ENCODE measurements at places on chromosomes 13 and 19.

- no peak for DNase-seq
Measured at GRCh38 chr13:65497265-65497664, 1732.9 kb downstream of the PCDH9 start.

DNA sequence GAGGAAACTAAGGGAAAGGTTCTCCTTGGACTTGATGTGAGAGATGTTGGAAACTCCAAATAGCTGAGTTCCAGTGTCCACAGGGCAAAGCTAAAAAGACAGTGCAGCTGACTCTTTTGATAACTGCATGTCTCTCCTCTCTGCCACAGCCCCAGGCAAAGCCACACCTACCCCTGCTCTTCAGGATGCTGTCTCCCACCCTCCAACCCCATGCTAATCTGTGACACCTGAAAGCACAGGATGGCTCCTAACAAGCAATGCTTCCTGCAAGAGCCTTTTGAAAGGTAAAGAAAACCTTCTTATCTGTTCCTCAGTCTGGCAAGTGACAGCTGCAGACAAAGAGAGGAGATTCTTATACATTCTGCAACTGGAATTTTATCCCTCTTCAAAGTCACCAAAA is 14.5 kb downstream of the SLC46A3 start:
- DNase-seq = no peak

GRCh38 chr19:13102666-13103580 is at the start of gene LYL1:
TSS of gene LYL1 (minus strand) at chr19:13102858. CDS start at chr19:13101171, 1,687 bp downstream.
- peak; percentile 66 for DNase-seq

DNA sequence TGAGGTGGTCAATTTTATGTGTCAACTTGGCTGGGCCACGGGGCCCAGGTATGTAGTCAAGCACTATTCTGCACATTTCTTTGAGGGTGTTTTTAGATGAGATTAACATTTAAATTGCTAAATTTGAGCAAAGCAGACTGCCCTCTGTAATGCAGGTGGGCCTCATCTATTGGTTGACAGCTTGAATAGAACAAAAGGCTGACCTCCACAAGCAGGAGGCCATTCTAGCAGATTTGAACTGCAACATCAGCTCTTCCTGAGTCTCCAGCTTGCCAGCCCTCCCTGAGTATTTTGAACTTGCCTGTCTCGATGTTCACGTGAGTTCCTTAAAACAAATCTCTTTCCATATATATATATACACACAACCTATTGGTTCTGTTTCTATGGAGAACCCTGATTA is 134.8 kb downstream of the DCLK1 start:
- no peak for DNase-seq

- no peak for DNase-seq
Measured at GRCh38 chr19:48186015-48186414, 15.5 kb downstream of the ZSWIM9 start.

GRCh38 chr13:43431841-43432240 is 354.9 kb downstream of the ENOX1 start:
- DNase-seq = no peak

- peak; percentile 38 for DNase-seq
Measured at GRCh38 chr13:101258071-101258470, 158.2 kb downstream of the NALCN start.

DNA sequence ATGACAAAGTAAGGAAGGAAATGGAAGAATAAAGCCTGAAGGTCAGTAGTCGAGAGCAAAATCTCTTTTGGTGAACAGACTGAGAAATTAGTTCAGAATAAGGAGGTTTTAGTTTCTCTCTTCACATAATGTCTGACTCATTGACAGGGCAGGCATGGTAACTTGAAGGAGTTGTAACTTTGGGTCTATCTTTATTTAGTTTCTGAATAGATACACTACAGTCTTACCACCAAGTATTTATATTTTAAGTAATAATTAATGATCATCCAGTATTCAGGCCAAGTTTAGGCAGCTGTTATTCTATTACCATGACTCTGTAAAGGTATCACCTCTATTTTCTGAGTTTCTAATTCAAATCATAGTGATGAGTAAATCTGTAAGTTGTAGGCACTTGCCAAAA is 219.9 kb downstream of the SPRY2 start:
- no peak for DNase-seq

DNA sequence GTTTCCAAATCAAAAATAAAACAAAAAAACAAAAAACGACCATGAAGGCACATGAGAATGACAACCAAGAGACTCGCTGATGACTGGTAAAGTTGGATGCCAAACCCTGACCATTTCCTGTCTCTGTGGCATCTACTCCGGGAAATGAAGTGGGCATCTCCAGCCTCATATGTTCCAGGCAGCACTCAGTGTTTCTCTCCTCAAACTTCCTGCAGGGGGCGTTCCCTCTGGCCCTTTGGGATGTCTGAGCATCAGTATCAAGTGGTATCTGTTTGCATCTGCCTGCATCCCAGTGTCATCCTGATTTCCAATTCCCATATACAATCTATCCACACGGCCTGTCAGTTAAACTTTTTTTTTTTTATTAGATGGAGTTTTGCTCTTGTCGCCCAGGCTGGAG is 9.8 kb upstream of the SIGLEC12 start:
- no peak for DNase-seq

GRCh38 chr13:51614350-51614786 is 30.1 kb downstream of the WDFY2 start:
- DNase-seq = no peak

GRCh38 chr13:76446191-76446590 is 440.0 kb downstream of the KCTD12 start:
- DNase-seq = no peak

- DNase-seq = no peak
Measured at GRCh38 chr19:53621885-53622740, 9.7 kb upstream of the DPRX start.

DNA sequence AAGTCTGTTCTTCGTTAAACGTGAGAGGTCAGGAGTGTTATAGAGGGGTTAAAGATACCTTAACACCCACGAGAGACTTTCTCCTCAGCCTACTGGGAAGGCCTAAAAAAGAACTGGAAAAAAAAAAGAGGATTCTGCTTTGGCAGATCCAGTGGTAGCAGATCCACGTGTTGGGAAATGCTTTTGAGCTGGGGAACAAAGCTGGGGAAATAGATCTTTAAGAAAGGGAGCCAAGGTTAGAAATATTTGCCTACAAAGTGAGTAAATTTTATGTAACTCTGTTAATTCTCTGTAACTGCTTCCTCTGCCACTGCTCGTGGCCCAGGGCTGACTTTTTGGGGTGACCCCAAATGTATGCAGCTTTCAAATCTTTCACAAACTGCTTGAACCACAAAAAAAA is 11.7 kb downstream of the RFX2 start:
- no peak for DNase-seq

- DNase-seq = no peak
Measured at GRCh38 chr13:45432737-45433380, 14.7 kb upstream of the SLC25A30 start.

DNA sequence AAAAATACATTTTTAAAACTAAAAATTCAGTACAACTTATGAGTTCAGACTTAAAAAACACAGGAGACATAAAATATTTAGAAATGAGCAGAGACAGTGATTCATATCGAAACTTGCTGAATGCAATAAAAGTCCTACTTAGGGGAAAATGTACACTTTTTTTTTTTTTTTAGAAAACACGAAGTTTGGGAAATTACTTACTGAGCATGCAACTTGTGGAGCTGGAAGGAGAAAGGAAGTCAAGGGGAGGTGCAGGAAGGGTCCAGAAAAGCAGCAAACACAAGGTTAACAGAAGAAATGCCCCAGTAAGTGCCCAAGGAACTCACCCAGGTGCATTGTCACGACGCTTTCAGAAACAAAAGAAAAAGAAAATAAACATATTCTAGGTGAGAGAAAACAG is 18.6 kb upstream of the LAIR1 start:
- DNase-seq = no peak

GRCh38 chr13:49046002-49046401 is 70.3 kb downstream of the FNDC3A start:
- no peak for DNase-seq
